Left renal pelvis (tissue), 4 donors: ENCODE measurements at places on chromosomes 7 and 10.

DNA sequence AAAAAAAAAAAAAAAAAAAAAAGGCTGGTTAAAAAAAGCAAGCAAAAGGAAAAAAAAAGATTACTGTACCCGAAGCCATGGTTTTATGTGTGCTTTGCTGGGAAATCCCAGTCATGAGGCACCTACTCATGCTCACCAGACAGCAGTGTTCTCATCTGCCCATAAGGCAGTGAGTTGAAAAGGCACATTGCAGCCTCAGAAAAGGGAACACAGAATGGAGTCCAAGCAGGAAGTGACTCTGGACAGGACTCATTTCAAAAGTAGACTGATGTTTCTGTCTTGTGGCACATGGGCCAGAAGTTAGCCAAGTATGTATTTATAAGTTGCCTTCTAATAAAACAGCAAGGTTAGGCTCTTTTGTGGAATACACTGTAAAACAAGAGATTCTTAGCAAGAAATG is 40.2 kb downstream of the PDSS1 start:
- DNase-seq: no peak

DNA sequence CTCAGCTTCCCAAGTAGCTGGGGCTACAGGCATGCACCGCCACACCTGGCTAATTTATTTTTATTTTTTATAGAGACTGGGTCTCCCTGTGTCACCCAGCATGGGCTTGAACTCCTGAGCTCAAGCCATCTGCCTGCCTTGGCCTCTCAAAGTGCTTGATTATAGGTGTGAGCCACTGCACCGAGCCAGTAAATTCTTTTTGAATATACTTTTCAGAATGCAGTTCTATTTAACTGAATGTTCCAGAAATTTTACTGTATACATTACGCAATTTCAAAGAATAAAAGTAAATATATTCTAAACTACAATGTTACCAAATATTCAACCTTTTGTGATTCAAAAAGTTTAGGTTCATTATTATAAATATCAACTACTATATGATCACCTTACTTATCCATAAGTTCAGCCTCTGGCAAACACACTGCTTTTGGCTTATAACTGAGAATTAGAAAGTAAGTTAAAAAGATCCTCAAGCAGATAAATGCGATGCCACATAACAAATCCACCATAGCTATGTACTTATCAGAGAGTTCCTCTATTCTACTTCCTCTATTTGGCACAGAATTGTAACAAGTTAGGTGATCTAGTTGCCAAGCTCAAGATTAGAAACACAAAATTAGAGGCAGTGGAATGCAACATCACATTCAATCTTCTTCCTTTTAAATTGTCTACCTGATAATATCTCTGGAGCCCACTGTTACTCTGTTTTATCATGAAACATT is 118.2 kb downstream of the ANK3 start:
- DNase-seq: no peak

GRCh38 chr10:84291384-84291783 is 37.0 kb upstream of the CCSER2 start:
- peak; percentile 58 for DNase-seq

DNA sequence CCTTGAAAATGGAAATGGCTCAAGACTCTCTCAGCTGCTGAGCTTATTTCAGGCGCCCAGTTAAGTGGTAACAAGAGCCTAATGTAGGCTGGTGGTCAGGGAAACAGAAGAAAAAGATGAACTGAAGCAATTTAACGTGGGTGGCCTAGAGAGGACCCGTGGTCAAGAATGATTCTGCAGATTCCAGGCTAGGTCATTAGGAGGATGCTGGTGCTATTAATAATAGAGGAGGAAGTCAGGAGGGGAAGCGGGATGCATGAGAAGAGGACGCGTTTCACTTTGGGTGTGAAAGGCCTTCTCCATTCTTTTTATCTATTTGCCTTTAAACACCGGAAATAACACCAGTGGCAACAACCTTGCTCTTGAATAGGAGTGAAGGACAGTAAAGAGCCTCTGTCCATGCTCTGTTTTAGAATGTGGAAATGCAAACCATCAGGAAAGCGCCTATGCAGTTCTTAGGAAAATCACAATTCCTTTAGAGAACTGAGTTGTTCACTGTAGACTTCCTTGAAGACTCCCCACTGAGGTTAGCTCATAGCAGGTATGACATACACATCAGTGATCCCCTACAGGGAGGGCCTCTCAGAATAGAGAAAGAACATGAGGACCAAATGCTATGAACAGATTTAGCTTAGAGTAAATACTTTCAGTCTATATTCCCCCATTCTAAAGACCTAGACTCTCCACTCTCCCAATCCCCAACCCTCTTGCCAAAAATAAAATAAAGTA is 8.6 kb downstream of the LIPA start:
- DNase-seq: no peak

DNA sequence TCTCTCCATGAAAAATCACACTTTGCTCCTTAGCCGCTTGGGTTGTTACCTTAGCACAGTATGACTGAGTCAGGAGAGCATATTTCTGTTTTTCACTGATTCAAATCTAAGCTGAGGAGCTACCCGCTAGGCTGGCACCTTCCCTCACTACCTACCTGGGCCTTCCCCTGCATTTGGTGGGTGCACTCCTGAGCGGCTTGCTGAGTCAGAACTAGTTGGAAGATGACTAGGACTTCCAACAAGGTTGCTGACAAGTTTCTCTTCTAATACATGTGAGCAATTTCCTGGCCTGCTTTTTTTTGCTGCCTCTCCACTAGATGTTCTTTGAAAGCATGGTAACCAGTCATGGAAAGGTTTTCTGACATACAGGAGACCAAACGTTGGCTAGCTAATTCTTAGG is 43.8 kb upstream of the SEC61G start:
- no peak for DNase-seq

- no peak for DNase-seq
Observed at GRCh38 chr7:65731129-65731528, 141.7 kb upstream of the VKORC1L1 start.

DNA sequence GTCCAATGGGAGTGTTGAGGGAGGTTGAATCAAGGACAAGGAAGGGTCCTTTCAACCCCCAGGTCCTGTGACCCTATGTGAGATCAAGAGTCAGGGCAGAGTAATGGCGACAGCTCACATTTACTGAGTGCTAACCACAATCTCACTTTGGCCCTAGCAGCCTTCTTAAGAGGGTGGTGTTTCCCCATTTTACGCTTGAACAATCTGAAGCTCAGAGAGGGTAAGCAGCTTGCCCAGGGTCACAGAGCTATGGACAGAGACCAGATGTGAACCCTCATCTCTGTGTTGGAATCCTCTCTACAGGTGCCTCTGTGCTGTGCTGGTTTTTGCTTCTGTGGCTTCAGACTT is 102.0 kb downstream of the GRK5 start:
- no peak for DNase-seq

DNA sequence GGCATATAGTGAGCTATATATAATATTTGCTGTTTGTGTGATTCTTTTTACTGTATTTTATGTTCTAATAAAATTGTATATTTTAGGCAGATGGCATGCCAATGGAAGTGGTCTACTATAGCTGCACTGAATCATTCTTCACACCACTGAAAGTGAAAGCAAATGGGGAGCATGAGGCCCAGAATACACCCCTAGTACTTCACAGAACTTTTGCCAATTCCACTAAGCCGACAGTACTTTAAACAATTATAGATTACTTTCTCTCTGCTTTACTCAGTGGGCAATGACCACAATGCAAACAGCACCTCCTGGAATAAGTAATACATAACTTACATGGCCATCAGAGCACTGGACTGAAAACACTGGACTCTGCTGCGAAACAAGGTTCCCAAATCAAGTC is 70.2 kb downstream of the ANKRD26 start:
- DNase-seq: no peak

DNA sequence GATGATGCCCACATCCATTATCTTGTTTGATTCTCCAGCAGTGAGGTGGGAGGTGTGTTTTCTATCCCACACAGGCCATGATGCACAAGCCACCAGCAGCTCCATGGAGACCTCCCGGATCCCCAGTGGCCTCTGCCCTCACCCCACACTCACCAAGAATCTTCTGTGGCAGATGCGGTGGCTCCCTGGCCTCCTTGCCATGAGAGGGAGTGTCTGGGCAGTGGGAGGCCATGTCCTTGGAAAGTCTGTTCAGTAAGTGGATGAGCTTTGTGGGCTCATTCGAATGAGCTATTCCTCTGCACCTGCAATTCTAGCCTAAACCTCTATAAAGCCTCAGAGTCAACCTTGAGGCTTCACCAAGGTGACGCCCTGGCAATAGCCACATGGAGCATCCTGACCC is 243.8 kb downstream of the TCERG1L start:
- no peak for DNase-seq
